AG09319 (cell line): ENCODE measurements at places on chromosomes 1 and 21.

DNA sequence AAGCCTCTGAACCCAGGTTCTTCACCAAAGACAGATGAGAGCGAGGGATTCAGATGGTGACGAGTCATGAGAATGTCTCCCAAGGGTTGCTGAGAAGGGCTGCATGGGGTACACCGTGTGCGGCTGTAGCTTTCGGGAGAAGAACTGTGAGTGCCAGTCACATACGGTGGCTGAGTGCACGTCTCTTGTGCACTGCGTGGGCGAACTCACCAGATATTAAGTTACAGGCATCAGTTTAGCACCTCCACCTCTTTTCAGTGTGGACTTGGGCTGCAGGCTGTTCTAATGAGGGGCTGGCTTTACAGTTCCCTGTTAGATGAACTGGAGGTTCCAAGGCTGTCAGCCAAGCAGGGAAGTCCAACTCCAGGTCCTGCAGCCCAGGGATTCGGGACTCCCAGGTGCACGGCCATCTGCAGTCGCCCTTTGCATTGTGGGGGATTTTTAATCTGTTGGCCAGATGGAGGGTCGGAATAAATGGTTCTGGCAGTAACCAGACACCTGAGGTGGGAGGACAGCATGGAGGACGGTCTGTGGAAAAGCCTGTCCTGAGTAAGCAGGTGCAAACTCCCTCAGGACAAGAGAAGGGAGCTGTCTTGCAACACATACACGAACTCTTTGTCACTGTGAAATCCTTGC is 26.5 kb upstream of the AVPR1B start:
- DNase-seq = no peak

GRCh38 chr1:67371681-67372080 is 58.5 kb downstream of the SERBP1 start:
- no peak for DNase-seq

DNA sequence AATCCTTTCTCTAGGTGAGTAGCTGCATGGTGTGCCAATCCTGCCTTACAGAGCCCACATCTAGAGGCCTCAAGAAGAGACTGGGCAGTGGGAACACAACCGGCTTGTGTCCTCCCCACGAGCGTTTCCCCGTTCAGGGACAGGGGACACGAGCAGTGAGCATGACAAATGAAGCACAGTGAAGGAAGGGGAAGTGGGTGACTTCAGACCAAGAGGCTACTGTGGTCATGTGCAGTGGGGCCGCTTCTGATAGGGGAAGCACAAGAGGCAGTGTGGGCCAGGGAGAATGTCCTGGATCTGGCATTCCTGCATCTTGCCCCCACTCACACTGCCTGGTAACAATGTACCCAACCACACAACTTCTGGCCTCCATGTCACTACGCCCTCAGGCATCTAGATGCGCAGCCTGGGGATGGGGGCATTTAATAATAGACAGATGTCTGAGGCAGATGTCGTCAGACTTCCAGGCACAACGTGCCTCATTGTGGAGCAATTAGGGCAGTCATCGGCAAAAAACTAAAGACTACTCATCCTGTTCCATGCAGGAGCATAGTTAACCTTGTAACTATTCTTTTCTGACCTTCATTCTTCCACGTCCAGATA is 155.6 kb upstream of the NBPF11 start:
- no peak for DNase-seq

- no peak for DNase-seq
Observed at GRCh38 chr1:201192261-201192788, 1.7 kb downstream of the IGFN1 start.

GRCh38 chr21:38942748-38943211 is 137.1 kb downstream of the ETS2 start:
- DNase-seq = no peak

GRCh38 chr21:21268061-21268471 is 269.9 kb downstream of the NCAM2 start:
- DNase-seq = peak; percentile 14

GRCh38 chr1:40930174-40930964 is 49.1 kb upstream of the CTPS1 start:
- no peak for DNase-seq

DNA sequence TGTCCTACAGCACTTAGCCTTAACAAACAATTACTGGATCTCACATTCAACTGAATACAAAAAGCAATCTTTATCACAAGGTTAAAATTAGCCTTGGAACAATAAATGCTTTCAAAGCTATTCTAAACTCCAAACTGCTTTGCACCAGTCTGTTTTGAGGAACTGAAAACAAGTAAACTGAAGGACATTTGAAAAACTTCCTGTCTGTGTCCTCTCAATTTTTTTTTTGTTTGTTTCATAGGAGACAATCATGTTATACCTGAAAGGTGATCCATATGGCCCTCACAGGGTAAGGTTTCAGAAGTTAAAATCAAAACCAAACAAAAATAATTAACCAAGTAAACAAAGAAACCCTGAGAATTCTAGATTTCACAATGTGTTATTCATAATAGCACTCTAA is 459.1 kb downstream of the DPYD start:
- no peak for DNase-seq

GRCh38 chr21:45830720-45831366 is 150.7 kb upstream of the COL6A1 start:
- DNase-seq = no peak
